ENCODE measurements at places on chromosomes 6 and 20.

DNA sequence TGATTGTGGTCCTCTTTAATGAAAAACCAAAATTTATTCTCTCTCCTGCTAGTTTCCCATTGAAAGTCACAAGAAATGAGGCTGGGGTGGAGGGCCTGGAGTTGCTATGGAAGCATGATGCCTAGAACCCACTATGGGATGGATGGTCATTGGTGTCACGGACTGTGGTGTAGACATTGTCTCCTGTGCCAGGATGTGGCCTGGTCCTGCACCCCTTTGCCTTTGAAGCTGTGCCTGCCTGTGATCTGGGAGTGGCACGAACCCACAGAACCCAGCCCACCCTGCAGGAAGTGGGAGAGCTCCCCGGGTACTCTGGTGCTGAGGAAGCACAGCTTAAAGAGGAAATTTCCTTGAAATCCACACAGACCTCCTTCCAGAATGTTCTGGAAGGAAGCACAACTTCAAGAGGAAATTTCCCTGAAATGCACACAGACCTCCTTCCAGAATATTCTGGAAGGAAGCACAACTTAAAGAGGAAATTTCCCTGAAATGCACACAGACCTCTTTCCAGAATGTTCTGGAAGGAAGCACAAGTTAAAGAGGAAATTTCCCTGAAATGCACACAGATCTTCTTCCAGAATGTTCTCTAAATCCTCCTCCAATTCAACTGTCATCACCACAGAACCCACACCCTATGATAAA is 105.6 kb downstream of the CDH26 start:
- DNase-seq, result no peak

DNA sequence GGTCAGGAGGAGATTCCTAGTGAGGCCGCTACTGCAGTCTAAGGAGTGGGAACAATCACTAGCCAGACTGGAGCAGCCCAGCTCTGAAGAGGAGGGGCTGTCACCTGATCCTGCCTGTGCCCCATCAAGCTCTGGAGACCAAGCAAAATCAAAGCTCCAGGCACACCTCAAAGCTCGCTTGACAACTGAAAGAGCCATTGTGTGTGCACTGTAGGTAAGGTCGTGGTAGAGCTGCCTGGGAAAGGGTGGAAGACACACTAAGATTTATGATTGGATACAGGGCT is 58.2 kb downstream of the CSE1L start:
- no peak for DNase-seq

DNA sequence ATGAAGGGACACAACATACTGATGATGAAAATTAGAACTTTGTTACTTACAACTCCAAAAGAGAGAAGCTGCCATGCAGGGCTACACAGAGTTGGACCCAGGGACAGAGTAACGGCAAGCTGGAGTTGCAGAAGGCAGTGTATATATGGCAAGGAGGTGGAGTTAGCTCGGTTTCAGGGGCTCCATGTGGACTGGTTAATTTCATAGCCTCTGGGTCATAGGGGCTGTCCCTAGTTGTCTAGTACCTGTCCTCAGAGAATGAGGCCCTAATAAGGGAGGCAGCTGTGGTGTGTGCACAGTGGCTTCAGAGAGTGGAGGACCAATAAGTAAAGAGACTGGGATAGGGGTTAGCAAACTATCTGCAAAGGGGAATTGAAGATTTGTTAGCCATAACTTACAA is 7.9 kb upstream of the ZSCAN12 start:
- no peak for DNase-seq

DNA sequence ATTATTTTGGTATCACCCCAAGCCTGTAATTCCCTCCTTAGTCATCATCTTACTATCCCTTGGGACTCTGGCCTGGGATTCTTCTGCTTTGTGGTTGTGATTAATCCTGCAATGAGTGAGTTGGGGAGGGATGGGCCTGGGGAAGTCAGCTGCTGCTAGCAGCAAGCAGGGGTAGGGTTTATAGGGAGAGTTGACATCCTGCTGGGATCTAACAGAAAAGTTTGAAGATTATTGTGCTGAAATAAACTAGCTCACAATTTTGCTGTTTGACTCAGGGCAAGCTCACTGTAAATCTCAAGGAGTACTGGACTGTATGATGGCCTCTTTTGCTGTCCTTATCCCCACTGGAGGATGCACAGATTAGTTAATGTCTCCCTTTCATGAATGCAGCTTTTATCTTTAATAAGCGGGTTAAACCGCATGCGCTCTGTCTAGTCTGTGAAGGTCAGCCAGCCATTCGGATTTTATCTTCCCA is 83.4 kb downstream of the JARID2 start:
- no peak for DNase-seq

- DNase-seq, result no peak
Observed at GRCh38 chr6:137272403-137272802, 53.2 kb upstream of the IFNGR1 start.

DNA sequence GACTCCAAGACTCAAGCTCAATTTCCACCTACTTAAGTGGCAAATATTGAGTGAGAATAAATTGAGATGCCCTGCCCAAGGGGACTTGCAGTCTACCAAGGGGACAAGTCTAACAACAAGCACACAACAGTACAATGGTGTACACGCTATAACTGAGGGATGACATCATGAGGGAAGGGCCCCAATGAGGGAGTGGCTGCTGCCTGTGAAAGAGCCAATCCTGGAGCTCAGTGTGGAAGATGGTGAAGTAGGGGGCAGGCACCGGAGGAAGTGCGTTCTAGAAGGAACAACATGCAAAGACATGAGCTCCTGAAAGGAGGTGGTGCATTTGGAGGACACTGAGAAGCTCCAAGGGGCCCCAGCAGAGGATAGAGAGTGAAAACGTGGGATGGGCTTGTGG is 46.9 kb upstream of the ARMH2 start:
- DNase-seq, result no peak

DNA sequence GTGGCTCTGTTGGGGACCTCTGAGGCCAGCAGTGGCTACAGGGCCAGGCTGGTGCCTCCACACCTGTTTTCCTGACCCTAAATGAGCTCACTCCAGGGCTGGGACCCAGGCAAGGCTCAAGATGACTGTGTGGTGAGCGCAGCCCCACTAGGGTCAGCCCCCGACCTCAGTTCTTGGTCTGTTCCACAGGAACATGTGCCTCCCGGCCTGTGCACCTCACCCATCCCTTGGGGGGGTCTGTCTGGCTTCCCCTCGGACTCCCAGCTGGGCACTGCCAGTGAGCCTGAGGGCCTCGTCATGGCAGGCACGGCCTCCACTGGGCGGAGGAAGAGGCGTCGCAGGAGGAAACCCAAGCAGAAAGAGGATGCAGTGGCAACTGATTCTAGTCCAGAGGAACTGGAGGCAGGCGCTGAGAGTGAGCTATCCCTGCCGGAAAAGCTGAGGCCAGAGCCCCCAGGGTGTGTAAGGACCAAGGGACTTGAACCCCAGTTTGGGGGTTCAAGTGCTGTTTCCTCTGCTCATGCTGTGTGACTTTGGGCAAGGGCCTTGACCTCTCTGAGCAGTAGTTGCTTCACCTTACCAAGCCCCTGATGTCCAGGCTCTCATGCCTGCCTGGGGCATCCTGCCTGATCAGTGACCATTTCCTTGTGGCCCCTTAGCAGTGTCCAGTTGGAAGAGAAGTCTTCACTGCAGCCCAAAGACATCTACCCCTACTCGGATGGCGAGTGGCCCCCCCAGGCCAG is 8.0 kb downstream of the LPIN3 start:
- no peak for DNase-seq

DNA sequence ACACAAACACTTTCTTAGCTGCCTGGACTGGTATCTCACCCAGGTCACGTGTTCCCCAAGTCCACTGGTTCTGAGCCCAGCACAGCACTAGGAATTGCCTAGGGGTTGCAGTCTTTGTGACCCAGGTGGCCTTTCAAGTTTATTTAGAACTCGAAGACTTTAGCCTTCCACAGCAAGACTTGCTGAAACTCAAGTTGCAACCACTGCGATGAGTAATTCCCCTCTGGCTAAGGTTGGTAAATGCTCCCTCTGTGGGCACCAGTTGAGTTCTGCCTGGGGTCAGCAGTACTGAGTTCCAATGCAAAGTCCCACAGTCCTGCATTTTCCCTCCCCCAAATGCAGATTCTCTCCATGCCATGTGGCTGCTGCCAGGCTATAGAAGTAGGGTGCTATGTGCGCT is 77.6 kb upstream of the MOCS1 start:
- no peak for DNase-seq

DNA sequence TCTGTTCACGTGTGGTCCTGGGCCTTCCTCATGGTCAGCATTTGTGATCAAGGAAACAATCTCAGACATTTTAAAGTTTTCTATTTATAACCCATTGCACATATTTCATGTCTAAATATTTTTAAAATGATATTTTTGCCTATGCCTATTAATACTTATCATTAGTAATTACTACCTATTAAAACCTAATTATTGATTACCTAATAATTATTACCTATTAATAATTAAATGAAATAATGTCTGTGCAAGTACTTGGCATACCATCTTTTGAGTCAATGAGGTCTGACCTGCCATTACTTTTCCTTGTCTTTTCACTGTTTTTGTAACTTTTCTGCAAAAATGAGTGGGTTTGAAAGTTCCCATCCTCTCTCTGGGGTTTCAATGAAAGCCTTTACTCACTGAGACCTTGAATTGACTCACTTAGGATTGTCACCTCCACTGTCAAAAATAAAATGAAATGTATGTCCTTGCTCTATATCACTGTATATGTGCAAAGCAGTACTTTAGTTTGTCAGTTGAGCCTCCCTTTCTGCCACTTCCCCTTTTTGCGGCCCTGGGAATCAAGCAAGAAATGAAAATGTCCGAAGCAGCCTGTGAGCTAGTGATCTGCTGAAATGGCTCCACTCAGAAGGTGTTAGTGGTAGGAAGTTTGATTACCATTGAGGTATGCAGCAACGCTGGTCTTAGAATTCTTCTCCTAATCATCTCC is 87.8 kb downstream of the L3MBTL3 start:
- DNase-seq, result no peak

DNA sequence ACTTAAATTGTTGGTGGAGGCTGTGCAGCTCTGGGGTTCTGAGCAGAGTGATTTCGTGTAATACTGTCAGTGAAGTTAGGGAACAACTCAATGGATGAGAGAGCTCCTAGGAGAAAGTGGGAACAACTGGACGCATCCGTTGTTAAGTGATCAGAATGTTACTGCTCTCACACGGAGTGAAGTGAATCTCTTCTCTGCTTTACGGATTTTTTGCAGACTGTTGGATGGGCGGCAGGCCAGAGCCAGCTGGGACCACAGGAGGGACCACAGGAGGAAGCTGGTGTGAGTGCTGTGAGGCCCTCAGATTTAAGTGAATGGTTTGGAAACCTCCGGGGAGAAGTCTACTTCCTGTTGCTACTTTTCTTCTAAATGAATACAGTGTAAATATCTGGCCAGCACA is 23.7 kb upstream of the PPP1R14C start:
- DNase-seq, result no peak

DNA sequence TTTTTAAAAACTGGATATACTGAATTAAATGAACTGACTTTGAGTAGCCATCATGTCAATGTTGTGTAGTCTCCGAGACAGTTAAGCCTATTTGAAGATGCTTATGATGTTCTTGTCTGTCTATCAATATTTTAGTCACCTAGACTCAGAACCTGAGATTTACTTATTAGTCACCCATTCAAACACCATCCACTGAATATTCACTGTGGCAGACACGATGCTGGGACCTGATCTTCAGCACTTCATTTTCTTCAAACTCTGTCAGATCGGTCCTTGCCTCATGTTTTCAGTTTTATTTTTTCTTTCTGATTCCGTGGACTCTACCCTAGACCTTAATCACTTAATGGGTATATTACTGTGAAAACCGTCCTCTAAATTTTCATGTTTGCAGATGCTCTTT is 123.7 kb upstream of the MCHR2 start:
- no peak for DNase-seq

DNA sequence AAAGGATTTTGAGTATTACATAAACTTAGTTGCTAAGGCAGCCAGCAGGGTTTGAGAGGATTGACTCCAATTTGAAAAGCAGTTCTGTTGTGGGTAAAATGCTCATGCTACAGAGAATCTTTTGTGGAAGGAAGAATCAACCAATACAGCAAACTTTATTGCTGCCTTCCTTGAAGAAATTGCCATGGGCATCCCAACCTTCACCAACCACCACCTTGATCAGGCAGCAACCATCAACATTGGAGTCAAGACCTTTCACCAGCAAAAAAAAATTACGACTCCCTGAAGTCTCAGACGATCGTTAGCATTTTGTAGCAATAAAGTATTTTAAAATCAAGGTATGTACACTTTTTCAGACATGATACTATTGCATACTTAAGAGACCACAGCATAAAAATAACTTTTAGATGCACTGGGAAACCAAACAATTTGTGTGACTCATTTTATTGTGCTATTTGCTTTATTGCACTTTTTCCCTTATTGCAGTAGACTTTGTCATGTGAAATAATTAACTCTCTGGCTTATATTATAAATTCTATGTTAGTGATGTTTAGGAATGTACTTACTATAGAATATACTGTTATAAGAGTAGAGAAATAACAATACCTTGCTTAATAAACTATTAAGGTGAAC is 390.8 kb downstream of the CDKAL1 start:
- DNase-seq, result no peak

- no peak for DNase-seq
Observed at GRCh38 chr20:35463455-35464300, 8.3 kb downstream of the CEP250 start.

DNA sequence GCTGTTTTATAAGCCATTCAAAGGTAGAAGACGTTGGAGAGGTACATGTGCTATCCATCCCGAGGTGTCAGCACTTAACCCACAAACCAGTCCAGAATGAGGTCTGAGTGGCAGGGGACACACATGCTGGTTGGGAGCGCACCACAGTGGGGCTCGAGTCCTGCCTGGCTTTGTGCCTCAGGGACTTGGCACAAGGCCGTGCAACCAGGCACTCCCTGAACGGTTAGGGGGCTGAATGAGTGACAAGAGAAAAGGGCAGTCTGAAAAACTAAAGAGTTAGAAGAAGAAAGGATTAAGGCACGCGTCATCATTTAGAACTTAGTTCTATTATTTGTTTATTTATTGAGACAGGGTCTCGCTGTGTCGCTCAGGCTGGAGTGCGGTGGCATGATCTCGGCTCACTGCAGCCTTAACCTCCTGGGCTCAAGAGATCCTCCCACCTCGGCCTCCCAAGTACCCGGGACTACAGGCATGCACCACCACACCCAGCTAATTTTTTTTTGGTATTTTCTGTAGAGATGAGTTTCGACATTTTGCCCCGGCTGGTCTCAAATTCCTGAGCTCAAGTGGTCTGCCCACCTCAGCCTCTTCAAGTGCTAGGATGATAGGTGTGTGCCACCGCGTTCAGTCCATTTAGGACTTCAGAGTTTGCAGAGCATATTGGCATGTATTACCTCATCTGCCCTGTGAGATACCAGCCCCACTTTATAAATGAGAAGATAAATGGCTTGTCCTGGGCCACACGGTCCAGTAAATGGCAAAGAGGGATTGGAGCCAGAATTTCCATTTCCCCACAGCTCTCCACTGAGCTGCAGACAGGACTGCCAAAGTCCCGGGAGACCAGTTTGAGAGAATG is 47.4 kb upstream of the IRF4 start:
- DNase-seq, result no peak

DNA sequence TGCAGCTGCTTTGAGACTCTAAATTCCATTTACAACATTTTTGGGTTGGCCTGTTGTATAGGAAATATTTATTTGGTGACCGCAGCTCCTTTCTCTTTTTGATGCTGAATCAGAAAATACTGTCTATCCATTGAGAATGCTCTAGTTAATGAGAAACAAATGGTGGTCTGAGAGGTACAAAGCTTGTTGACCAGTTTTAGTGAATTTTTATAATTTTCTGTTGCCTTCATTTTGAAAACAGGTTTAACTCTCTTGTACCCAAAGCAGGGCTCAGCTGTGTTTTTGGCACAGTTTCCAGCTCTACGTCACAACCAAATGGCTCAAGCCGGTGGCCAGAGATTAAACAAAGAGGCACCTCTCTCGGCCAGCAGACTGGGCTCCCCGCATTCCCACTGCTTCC is 113.2 kb downstream of the FNDC1 start:
- no peak for DNase-seq
